ENCODE measurements at places on chromosomes 2 and 18.
A peak's percentile ranks its signal among the peaks of the same experiment; 100 is the strongest.

DNA sequence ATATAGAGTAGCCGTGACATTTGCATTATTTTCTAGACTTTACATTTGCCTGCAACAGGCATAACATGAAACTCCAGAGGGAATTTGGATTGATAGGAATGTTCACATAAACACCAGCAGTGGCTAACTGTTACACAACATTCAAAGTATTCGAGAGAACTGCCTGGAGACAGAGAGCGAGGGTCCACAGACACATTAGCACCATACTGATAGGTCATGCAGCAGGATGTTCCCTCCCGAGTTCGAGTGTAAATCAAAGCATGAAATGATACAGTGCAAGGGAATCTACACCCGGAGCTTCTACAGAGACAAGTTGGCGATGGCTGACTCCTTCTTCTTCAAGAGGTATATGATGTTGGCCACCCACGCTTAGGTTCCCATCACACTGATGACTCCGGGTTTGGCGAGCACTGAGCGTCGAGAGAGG lies 89.5 kb downstream of the COL6A3 start:
- no peak for DNase-seq

DNA sequence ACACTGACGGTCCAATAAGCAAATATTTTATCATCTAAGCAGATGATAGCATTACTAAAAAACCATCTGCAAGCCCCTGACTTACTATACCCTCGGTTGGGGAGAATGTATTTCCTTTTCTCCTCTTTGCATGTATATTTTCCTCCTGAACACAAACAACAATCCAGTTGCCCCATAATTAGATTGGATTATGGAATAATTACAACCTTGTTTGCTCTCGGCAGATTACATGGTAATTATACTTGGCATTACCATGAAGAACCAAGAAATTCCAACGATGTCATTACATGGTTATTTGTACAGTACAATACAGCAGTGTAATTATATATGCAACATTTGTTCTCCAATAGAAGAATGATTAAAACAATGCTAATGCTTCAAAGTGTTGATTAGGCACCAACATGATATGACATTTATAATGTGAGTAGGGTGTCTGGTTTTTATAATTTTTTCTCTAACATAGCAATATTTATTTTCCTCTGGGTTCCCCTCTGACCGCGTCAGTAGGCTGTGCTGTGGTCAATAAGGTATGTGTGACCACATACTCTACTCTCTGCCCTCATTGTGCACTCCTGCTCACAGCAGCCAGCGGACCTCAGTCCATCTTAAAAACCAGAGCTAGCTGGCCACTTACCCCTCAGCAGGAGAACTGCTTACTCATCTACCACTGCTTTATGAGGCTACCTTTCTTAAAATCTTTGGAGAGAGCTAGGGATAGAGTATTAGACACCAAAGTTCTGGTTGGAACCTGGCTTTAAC lies 176.1 kb downstream of the INSIG2 start:
- no peak for DNase-seq

GRCh38 chr2:14358339-14358738 lies 274.2 kb upstream of the LRATD1 start:
- no peak for DNase-seq

DNA sequence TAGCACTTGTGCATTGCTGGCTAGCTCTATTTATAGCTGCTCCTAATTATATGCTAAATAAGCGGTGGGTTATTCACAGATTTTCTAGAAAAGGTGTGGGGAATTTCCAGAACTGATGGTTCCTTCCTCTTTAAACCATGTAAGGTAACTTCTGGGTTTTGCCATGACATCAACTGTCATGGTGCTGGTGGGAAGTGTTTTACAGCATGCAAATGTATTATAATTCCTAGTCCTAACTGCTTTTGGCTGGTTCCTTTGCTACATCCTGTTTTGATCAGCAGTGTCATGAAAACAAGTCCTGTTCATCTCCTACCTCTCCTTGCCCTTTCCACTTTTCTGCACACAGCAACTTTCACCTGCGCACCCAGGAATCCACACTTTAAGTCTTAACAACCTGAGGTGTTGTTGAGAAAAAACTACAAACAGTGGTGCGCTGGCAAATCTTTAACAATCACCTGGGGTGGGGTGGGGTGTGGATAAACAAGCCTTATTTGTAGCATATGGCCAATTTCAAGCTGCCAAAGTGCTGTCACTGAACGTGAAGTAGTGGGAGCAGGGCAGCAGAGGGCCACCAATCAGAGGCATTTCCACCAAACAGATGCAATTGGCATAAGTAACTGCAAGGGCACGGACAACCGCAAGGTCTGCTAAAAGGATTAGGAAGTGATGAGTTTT lies 33.4 kb upstream of the SKOR2 start:
- DNase-seq: no peak

DNA sequence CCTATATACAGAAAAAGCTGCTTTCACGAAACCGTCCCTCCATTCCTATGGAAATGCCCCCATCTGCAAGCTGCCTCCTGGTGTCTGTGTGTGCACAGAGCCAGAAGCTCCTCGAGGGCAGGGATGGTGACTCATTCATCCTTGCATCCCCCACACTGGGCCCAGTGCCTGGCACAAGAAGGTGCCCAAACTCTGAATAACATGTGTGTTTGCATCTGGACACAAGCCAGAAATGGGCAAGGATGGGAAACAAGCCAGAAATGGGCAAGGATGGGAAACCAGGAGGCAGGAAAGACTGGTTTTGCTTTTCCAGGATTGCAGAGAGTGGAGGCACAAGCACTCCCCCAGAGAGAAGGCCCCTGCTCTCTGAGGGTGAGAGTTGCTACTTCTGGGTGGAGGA lies 313.9 kb downstream of the CELF4 start:
- no peak for DNase-seq

GRCh38 chr2:95025406-95026319 lies at the start of gene MAL:
TSS of gene MAL (plus strand) at chr2:95025708. CDS start at chr2:95025793, 85 bp downstream.
- DNase-seq: peak; percentile 62

DNA sequence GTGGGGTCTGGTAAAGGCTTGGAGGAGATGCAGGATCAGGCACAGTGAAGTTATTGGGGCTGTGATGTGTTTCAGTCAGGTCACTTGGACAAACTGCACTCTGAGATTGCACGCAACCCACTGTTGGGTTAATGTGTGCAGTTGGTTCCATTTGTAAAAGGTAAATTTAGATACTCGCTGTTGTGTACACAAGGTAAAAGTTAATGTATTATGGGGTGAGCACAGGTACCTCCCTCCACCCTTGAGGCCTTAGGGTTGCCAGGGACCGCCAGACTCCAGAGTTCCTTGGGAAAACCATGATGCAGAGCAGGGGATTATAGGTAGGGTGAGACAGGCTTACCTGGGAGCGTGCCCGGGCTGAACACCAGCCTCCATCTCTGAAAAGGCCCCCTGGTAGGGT lies 20.1 kb downstream of the IMPA2 start:
- DNase-seq: no peak

- DNase-seq: no peak
Measured at GRCh38 chr2:154706660-154707059, 8.2 kb downstream of the KCNJ3 start.

DNA sequence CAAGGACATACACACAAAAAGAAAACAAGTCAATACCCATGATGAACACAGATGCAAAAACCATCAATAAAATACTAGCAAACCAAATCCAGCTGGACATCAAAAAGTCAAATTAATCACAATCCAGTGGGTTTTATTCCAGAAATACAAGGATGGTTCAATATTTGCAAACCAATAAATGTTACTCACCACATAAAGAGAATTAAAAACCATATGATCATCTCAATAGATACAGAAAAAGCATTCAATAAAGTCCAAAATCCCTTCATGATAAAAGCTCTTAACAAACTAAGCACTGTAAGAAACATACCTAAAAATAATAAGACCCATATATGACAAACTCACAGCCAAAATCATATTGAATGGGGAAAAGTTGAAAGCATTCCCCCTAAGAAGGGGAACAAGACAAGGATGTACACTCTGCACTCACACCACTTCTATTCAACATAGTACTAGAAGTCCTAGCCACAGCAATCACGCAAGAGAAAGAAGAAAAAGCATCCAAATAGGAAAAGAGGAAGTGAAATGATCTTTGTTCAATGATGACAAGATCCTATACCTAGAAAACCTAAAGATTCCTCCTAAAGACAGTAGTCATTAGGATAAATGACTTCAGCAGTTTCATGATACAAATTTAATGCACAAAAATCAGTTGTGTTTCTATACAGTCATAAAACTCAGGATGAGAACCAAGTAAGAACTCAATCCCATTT lies 62.6 kb downstream of the TRAPPC8 start:
- DNase-seq: no peak

- peak; percentile 11 for DNase-seq
Measured at GRCh38 chr2:12861344-12861930, 144.7 kb downstream of the TRIB2 start.

DNA sequence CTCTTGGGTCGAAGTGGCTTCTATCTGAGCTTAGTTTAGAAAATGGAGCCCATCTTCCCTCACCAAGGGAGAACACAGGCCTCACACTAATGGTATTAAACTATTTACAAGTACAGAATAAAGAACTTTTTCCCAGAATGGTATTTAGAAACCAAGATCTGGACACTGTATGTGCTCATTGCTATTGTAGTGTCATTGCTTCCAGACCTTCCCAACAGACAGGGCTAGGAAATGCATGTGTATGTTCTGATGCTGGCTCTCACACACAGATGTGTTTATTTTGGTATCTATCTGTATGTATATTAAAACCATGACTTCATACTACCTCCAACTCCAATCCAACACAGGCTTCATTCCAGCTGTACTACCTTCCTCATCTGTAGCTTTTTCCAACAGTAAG lies 8.0 kb downstream of the COX5B start:
- DNase-seq: no peak

DNA sequence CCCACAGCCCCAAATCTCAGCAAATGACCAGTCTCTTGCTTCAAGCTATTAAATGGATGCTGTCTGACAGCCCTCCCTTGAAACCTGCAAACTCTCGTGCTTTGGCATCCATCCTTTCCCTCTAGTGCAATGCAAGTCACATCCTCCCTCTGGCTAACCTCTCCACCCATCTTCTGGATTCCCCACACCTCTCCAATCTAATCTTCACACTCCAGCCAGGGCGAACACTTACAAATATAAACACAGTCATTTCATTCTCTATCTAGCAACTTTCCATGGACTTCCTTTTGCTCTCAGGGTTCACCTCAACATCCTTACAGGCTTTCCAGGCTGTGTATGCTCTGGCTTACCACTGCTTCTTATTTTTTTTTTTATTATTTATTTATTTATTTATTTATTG lies 10.1 kb upstream of the NARS1 start:
- DNase-seq: no peak

- DNase-seq: no peak
Measured at GRCh38 chr18:8741532-8741931, 36.2 kb downstream of the MTCL1 start.

- no peak for DNase-seq
Measured at GRCh38 chr2:241689306-241689705, 2.7 kb upstream of the DTYMK start.

DNA sequence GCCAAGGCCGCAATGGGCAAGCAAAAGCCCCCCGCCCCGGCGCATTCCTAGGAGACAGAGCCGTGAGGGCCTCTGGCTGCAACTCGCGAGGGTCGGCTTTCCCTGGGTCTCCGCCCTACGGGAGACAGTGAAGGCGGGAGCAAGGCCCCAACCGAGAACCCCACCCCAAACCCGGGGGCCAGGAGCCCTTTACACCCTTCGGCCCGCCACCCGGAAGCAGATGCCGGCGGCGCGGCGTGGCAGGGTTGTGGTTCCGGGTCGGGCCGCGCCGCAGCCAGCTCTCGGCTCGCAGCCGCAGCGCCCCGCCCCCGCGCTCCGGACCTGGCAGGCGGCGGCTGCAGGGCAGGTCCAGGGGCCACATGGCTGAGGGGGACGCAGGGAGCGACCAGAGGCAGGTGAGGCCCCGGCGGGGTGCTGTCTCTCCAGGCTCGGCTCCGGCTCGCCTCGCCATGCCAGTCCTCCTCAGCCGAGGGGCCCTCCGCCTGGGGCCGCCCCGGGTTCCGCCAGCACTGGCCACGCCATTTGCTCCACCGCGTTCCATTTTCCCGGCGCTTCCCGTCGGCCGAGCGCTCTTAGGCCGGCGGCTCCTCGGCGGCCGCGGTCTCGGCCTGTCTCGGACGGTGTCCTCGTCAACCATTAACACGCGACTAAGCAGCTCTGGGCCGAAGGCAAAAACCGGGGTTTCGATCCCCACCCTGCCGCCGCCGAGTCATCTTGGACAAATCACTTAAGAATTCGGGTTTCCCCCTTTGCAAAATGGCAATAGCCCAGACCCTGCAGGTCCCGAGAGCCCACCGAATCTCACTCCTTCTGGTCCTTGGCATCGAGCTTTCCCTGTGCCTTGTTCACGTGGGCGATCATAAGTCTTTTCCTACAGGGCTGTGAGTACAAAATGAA lies at the start of gene IMPACT:
TSS of gene IMPACT (plus strand) at position 273 of the 897 bp plus-strand sequence. CDS start at position 360, 87 bp downstream.
- DNase-seq: peak; percentile 82

DNA sequence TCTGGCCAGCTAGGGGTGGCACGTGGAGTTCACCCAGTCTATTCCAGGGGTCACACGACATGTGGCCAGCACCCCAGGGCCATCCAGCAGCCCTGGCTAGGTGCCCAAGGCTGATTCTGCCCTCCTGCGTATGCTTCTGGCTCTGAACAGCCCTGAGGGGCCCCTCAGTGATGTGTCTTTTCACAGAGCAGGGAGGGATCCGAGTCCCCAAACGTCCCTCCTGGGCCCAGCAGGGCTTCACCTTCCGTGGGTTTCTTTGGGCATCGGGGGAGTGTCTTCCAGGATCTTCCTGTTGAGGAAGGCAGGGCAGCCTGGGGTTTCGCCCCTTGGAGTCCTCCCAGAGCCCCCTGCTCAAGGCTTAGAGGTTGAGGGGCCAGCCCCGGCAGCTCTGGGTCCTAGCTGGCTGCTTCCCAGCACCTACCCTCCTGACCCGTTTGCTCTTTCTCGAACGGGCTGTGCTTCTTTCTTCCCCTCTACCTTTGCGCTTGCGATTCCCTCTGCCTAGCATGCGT lies 165.9 kb downstream of the DYSF start:
- DNase-seq: no peak
